Stimulated activated CD4-positive, alpha-beta T cell treated with anti-CD3 and anti-CD28 coated beads, Interleukin-1b, Interleukin-23, amount 100 ng/mL, for 4 hours (primary cell): ENCODE measurements at places on chromosomes 3 and 15.

- no peak for DNase-seq
Measured at GRCh38 chr3:6860954-6861624, at the start of gene GRM7. TSS of gene GRM7 (plus strand) at chr3:6861115.

DNA sequence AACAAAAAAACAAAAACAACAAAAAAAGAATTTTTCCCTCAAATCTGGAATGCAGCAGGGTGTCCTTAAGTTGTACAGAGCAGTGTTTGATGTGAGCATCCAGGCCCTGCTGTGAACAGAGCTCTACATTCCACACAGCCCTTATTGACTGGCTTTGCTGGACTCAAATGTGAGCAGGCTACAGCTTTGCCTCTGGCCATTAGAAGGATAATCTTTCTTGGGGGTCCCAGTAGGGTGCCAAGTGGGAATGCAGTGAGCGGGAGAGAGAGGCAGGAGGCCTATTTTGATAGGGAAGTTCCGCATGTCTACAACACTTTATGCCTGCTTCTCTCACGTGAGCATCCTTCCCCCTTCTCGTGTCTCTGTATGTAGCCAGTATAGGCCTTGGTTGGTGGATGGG lies 34.4 kb upstream of the TPRG1 start:
- DNase-seq = no peak

DNA sequence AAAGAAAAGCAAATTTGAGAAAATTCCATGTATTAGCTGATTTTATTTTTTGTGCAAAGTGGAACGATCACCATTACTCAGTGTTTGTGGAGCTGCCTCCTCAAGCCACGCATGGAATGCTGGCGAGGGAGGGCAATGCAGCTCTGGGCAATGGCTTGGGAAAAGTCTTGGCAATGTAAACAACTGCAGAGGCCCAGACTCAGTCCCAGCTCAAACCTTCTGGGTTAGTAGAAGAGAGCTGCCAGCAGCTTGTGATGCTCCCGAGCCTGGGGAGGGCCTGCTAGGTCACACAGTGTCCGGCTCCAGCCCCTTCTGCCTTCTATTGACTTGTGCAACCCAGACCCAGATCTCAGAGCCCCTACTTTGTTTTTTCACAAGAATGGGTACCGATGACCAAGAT lies 4.3 kb downstream of the EPHB1 start:
- no peak for DNase-seq

DNA sequence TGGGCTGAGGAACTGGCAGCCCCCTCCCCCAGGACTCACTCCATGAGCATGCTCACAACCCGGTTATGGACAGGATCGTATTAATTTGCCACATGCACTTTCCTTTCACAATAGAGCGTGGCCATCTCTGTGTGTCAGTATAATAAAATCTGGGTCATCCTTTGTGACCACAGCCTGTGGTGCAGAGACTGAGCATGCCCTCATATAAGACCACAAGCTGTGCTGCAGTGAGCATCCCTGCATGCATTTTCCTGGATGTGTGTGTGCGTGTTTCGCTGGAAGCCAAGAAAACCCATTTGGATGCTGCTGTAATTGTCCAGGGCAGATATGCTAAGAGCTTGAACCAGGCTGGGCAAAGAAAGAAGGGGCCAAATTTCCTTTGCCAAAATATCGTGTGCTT lies 39.7 kb downstream of the CYP11A1 start:
- no peak for DNase-seq

DNA sequence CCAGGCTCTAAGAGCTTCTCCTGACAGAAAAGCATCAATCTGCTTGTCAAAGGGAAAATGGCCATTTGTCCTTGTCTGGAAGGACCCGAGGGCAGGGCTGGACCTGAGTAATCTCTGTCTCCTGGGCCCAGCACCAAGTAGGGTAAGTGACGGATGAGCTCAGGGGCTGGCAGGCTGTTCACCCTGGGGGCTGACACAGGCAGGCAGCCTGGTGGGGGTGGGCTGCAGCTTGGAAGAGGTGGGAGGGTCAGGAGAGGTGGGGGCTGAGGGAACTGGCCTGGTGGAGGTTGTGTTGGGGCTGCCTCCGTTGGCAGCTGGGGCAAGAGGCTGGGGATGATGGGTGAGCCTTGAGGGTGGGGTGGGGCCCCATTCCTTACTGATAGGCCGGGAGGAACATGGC lies 42.3 kb upstream of the ADPGK start:
- no peak for DNase-seq

- DNase-seq = no peak
Measured at GRCh38 chr15:89912145-89912673, 543 bp downstream of the ARPIN start.

DNA sequence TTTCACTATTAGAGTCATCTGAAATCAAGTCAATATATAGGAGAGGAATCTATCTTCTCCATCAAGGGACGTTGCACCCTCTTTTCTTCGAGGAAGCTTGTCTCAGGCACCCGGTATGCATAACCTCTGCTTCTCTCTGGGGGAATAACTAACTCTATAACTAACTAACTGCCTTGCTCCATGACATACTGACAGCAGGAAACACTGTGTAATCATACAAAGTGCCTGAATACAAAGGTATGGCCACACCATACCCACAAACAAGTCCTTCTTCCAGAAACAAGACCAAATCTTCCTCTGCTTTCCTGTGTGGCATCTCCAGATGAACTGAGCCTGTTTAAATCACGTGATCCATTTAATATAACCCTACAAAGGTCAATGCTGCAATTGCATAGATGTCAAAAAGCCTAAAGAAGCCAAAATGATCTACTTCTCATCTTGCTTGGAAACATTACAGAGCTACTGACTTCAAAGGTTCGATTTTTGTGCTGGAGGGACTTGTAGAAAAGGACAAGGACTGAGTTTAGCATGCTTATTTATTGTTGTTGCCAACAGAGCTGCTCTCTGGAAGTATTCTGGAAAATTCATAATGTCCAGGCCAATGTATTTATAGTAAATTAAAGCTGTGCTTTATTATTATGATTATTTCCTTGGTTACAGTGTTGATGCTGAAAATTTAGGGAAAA lies 380.5 kb downstream of the FOXP1 start:
- no peak for DNase-seq

DNA sequence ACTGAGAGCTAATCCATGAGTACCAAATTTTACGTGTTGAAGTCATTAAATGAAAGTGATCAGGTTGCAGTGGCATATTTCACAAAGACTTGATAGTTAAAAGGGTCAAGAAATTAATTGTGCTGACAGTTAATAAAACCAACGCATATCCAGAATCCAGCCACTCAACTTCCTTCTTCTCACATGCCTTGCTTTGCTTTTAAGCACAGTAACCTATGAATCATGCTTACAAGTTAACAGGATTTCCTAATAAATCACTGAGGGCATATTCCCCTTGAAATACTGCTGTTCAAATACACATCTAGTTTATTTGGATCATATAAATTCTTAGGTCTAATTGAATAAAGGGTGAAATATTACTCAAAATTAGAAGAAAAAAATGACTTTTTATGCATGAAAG lies 801.5 kb upstream of the EPHA6 start:
- no peak for DNase-seq

- no peak for DNase-seq
Measured at GRCh38 chr3:129061023-129061887, 676 bp downstream of the GP9 start.

DNA sequence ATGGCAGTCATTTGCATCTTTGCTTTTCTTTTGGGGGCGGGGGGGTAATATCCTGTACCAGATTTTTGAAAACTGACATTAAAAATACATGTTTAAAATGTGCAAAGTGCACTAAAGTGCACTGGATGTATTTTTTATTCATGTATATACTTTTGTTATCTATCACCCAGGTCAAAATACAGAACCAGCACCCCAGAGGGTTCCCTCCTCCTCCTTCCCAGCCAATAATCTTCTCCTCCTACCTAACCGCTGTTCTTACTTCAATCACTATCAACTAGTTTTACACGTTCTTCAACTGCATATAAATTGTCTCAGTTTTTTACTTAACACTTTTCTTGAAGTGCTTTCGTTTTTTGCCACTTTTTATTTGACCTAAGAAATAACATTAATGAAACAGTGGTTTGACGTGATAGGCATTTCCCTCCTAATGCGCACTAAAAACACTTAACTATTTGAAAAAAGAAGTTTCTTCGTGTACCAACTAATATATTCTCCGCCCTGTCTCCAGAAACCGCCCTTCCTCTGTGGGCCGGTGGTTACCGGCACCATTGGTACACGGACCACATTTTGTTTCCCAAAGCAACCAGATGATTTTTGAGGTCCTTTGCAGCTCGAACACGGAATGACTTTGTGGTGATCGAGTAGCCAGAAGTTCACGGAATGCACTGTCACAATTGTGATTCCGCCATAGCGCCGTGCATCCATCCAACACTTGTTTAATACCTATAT lies 836 bp upstream of the AKAP13 start:
- DNase-seq = no peak

DNA sequence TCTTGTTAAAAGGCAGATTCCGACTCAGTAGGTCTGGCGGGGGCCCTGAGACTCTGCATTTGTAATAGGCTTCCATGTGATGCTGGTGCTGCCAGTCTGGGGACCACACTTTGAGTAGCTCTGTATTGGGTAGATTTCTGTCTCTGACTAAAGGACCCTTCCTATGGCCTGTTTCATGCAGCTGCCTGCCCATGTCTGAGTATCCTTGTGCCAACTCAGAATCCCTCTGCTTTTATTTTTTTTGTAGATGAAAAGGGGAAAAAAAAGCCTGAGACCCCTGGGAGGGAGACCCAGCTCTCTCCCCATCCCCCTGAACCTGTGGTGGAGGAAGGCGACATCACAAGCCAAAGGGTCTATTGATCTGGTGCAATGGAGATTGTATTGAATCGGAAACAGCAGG lies 81.9 kb downstream of the EBLN2 start:
- no peak for DNase-seq

DNA sequence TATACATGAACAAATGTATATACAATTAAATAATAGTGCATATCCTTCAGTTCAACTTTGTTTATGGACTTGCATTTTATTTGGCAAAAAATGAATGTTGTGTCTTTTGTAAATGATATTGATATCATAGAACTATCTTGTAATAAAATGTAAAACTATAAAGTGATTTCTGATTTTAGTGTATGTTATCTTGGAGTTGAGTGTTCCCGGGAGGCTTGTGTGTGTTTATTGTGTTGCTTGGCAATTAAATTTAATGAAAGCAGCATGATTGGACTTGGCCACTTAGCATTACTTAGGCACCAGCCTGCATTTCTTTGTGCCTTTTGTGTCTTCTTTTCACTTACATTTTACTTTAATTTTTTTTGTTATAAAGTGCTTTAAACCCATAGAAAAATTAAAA lies 10.6 kb downstream of the ARHGEF26 start:
- no peak for DNase-seq

GRCh38 chr3:37963016-37963415 lies 27.6 kb upstream of the VILL start:
- no peak for DNase-seq

GRCh38 chr3:34022147-34022546 lies 223.7 kb downstream of the PDCD6IP start:
- DNase-seq = no peak

DNA sequence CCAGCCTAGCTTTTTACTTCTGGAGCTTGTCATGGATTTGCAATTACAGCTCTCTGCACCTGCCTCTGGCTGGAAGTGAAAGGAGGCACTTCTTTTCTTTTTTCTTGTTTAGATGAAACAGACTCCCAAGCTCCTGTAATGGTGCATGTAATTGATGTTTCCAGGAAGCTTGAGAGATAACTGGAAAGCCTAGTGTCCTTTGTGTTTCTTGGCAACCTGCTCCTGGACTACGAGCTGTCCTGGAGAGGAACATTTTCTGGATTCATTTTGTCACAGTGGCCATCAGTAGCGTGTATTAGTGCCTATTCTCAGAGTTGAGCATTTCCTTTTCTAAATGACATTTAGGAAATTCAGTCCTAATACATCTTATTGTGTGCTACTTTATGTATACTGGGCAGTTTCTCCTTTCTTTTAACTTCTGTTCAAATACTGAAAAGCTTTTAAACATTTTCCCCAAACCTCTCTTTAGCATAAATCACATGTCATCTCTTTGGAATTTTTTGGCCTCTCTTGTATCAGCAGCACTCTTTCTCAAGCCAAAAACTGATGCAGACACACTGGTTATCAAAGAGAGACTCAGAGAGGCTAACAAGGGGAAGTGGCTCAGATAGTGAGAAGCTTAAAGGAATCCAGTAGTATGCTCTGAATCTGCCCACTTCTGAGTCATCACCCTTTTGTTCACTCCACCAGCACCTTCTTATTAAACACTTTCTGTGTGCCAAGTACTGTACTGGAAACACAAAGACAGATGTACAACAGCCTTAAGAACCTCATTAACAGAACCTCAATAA lies 62.6 kb upstream of the SLC2A2 start:
- no peak for DNase-seq

DNA sequence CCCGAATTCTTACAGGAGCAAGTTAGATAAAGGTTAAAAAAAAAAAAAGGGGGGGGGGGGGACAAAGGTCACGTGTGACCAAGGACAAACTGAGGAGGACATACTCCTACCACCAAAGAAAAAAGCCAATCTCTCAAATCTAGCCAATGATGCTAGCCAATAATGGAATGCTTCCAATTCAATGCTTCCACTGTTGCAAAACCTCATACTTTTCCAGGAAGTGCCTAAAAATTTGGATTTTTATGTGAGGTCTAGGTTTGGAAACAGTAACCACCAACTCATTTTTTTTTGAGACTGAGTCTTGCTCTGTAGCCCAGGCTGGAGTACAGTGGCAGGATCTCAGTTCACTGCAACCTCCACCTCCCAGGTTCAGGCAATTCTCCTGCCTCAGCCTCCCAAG lies 11.4 kb downstream of the MSL2 start:
- no peak for DNase-seq

DNA sequence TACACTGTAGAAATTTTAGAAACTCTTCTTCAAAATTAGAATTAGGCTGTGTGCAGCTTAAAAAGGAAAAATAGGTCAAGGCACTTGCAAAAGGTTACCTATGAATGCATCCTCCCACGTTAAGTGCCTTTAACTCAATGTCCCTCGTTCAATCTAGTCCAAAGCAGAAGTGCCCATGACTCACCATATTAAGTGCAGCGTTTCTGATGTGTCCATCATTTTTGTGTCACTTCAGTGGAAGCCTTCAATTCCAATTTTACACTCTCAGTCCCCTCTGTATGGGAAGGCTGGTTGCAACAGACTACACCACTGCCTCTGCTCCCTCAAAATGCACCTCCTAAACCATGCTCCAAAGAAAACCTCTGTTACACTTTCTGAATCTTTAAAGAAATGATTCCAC lies 53.4 kb downstream of the FOXB1 start:
- no peak for DNase-seq

GRCh38 chr15:39692356-39693327 lies 90.0 kb downstream of the FSIP1 start:
- DNase-seq = no peak

GRCh38 chr15:91889111-91889815 lies 35.8 kb downstream of the SLCO3A1 start:
- DNase-seq = no peak

DNA sequence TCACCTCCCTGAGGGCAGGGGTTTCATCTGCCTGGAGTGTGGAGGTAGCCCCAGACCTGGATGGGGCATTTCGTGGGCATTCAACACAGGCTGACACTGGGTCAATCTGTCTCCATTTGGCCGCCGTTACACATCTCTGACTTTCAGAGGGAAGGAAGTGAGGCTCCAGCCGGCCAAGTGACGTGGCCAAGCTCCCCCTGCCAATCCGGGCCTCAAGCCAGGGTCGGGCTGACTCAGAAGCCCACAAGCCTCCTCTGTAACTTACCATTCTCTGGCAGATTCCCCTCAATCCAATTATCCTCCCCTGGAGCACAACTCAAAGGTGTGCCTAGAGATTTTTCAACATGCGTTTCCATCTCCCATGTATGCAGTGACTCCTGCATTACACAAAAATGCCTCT lies 227.6 kb downstream of the KLF13 start:
- no peak for DNase-seq

GRCh38 chr3:13323822-13324221 lies 96.3 kb downstream of the NUP210 start:
- no peak for DNase-seq

GRCh38 chr3:137065381-137065780 lies 107.6 kb downstream of the IL20RB start:
- DNase-seq = no peak
